ENCODE measurements at places on chromosomes 7 and 10.

GRCh38 chr10:44383749-44384600 is 922 bp downstream of the CXCL12 start:
- DNase-seq: no peak

- no peak for DNase-seq
These were observed 45.3 kb downstream of the SHOC2 start for GRCh38 chr10:110964681-110965080.

GRCh38 chr10:79115302-79115701 is 46.5 kb downstream of the ZMIZ1 start:
- DNase-seq: no peak

DNA sequence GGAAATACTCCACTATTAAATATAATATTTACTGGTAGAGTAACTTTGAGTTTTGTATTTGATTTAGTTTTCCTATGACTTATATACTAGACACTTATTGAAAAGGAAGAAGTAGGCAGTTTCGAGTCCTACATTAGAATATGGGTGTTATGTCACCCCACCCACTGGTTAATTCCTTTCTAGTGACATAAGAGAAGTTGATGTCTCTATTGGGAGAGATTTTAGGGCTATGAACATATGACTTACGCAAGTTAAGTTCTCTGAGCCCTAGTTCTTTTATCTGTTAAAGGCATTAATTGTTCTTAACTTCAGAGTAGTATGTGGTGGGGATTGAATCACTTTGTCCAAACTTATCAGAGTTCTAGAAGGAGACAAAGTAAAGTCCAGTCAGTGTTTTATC is 30.5 kb downstream of the CPED1 start:
- no peak for DNase-seq

DNA sequence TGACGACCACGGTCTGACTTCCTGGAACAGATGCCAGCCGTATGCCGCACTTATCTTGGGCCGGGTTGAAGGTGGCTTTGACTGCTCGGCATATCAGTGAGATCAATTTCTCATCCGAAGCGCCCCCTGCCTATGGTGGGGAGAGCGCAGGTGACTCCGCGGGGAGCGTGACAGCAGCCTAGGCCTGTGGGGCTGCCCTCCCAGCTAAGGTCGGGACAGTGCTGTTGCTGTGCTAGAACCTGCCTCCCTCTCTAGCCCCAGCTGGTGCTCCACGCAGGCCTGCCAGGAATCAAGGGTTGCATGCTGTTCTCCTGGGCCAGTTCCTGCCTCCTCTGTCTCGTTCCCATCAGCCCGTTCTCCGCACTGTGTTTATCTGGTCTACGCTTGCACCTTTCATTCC is 49.8 kb downstream of the PODXL start:
- DNase-seq: no peak

DNA sequence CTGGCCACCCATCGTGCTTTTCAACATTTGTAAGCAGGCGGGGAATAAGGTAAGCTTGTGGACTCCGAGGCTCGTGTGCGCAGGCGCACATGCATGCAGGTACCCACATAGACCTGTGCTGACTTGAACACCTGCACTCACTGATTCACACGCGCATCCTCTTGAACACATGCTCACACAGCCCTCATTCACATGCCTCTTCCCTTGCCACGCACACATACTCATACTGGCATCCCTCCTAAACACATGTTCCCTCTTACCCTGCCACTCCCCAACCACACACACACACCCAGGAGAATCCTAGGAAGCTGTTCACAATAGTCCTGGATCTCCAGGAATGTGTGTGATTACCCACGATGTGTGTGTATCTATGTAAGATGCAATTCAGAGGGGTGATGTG is 44.1 kb upstream of the LBX1 start:
- no peak for DNase-seq

DNA sequence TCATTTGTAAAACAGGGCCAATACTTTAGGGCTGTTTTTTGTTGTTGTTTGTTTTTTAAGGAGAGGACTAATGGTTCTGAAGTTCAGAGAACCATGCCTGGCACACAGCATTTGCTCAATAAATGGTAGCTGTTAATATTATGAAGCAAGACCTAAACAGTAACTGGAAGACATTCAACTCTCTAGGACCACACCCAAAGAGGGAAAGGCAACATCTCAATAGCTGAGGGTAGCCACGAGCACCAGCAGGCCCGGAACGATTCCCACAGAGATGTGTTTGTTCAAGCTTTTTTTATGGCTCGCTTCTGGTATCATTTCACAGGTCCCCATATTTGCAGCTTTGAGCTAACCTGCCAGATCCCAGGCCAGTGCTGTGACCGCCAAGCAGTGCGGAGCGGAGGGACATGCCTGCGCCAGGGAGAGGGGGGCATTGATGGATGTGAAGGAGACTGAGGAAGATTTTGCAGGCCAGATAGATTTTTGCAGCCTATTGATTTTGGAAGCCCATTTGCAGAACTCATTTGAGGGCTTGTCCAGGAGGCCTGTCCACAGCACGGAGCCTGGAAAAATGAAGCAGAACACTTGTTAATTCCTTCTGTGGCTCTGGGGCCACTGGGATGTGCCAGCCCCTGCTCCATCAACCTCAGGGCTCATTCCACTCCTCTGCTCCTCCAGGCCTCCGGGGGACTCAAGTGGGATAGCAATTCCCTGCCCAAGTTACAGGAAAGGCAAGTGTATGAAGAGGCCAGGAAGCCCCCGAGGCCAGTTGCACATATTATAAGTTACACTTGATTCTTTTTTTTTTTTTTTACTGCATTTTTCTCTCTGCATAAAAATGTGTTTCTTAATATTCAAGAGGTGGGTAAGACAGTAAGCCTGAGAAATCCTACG is 57.3 kb upstream of the FGFR2 start:
- no peak for DNase-seq

GRCh38 chr10:89363729-89364442 is 14.0 kb upstream of the IFIT1B start:
- no peak for DNase-seq

DNA sequence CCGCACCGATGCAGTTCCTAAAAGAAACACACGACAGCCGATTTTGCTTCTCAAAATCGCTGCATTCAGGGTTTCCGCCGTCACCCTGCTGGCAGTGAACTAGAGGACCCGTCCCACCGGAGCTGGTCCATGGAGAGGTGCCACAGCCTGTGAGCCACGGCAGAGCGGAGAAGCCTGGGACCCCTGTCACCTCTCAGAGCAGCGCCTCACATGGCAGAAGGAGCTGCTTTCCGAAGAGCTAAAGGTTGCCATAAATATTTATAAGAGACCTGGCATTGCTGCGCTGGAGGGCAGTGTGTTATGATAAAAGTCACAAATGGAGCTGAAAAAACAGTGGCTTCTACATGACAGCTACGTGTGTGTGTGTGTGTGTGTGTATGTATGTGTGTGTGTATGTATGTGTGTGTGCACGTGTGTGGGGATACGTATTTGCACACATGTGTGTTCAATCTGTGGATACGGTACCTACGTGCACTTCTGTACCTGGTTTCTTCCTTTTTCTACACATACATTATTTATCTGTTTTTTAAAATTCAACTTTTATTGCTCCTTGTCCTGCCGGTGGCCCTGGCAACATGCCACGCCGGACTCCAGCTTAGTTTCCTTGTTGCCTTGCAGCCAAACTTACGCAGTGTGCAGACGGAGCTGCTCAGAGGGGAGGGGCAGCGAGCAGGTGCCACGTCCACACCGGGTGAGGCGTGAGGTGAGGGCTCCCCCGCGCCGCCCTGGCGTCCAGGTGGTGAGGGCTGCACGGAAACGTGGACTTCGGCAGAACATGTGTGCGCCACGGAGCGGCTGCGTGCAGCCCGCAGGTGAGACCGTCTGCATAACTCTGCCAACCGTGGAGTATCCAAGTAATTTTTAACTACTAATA is 115.2 kb upstream of the PITRM1 start:
- DNase-seq: no peak

DNA sequence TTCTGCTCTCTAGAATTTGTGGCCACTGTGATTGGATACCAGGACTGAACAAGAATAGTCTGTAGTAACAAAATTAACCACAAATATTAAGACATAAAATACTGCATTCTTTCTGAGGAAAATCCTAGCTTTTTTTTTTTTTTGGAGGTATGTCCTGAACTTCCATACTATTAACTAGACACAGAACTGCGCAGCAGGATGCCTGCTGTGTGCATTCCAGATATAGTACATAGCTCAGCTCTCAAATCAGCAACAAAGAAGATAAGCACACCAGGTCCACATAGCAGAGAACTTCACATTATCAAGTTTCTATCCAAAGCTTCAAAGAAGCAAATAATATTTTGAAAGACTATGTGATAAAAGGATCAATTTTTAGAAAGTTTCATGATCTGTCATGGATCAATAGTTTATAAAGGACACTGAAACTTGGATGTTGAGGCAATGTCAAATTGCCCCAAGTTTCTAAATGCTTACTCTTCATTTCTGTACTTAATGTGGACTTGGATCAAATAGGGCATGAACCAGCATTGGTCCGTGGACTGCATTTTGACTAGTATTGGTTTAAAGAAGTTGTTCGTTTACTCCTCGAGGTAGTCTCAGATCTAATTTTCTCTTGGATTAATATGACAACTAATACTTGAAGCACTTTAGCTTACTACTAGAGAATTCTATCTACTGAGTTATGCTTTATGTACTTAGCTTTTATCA is 15.4 kb downstream of the NAMPT start:
- DNase-seq: no peak

GRCh38 chr10:64773357-64773756 is 1252.2 kb downstream of the REEP3 start:
- no peak for DNase-seq

- no peak for DNase-seq
These were observed 40.1 kb downstream of the ADRA2A start for GRCh38 chr10:111116762-111117445.

DNA sequence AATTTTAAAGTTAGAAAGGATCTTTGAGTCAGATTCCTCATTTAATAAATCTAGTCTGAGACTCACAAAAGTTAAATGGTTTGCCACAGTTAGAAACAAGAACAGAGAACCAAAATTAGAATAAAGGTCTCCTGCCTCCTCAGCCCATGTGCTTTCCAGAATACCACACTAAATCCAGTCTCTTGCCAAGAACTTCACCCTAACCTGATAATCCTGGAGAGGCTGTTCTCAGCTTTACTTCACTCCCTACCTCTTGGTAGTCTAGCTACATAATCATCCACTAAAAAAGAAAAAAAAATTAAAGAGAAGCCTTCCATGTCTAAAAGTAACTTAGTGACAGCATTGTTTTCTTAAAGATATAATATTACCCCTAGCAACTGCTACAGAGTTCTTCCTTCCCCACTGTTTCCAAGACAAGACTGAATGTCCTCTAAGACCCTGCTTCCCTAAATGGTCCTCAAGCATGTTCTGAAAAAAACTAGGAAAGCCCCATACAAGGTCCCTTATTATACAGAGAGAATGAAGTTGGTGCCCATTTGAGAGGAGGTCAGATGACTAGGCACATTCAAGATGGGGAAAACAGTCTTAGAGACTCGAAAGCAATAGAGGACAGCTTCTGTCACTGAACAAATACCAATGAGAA is 56.8 kb downstream of the ZNF438 start:
- no peak for DNase-seq

DNA sequence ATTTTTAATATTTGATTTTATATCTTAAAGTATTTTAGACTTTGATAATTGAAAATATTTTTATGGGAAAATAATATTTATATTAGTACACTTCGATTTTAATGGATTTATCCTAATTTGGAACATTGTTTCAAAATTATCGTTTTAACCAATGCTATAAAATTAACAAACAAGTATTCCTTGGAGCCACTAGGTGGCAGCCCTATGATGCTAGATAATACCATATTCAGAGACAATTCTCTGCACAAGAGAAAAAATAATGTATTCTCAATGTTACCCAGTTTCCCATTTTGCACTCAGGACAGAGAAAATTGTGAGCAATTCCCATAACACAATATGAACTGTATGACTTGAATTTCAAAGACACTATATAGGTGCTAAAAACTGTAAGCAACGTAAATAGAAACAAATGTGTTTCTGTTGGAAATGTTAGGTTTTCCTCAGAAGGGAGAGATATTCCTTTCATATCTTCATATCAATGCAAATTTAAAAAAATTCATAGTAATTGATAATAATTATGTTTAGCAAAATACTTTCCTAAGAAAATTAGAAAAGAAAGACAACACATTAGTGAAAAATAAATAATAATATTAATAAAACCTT is 237.8 kb downstream of the SEMA3E start:
- DNase-seq: no peak

DNA sequence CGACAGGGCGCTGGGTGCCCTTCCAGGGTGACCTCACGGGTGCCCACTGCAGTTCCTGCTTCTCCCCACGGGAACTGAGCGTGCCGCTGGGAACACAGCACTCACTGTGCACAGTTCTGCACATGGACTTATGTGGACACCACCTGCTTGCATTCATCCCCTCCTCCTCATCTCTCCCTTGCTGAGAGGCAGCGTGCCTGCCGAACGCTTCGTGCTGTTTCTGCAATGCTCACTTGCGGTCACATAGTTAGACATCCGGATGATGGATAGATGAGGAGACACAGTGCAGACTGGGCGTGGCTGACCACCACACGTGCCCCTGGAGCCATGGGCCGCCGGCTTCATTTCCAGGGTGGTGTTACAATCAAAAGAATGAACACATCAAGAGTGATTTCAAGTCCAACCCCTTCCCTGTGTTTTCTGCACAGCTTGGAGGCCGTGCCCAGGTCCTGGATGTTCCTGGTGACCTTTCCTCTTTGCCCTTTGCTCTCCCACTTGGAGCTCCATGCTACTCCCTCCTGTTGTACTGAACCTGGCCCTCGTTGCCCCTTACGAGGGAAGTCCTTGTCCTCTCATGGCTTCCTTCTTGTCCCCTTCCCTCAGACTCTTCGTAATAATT is 119.4 kb downstream of the VIPR2 start:
- no peak for DNase-seq

- DNase-seq: no peak
These were observed 557 bp downstream of the TMEM120A start for GRCh38 chr7:75993689-75994387.

DNA sequence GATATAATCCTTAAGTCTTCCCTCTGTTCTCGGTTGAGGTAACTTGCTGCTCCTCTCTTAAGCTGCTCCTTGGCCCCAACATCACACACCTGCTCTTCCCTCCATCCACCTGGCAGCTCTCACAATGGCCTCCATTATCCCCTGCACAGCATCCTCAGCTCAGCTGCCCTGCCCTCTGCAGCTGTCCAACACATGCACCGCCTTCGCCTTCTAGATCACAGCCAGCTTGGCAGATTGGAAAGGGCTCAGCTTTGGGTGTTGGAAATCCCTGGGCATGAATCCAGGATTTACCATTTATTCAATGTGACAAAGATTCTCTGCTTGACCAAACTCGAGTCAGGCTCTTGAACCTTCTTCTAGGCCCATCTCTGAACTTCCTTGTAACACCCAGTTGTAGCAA is 20.6 kb downstream of the RGR start:
- DNase-seq: no peak
